ENCODE measurements at places on chromosomes 7 and 10. TPM values are rescaled to one million over a fixed set of nuclear protein-coding genes. Genes with fewer than 3 reads are reported as not detected.

The NRG3 gene
- total RNA-seq = 0.10 TPM

DNA sequence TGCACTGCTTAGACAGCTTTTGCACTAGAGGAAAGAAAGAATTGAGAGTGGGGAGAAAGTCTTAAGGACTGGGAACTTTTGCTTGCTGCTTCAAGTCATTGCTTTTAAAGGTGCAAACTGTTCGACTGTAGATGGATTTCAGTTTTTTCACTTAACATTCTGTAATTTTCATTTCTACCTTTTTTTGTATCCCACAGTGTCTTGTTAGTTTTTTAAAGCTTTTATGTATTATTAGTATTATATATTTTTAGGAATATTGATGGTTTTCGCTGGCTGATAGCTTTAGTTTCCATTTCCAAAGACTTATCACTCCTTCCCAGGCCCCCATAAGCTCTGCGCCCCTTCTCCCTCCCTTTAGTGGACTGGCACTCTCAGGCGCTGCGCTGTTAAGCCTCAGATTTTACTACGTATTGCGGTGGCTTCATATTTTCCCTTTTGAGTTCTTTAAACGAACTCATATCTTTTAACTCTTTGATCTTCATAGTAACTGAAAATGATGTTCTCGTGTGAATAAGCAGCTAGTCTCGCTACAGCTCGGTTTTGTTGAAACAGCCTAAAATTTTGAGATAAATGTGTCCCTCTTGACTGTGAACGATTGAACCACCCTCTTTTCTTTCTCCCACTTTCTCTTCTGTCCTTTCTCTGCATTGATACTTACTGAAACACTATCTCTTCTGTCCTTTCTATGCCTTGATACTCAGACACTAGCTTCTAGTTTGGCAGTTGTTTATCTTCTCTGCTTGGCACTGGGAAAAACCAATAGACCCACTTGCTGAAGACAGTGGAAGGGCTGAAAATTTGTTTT, 2.5 kb upstream of the ETV1 start:
- DNase-seq = no peak

GRCh38 chr7:49787980-49788379, 14.5 kb downstream of the VWC2 start:
- DNase-seq = no peak

- DNase-seq = no peak
These were observed 4.4 kb downstream of the RASSF4 start for GRCh38 chr10:44963772-44964633.

- no peak for DNase-seq
These were observed 38.4 kb upstream of the PLXNA4 start for GRCh38 chr7:132614428-132615318.

The PHYHIPL gene
- not detected for total RNA-seq

The RTKN2 gene
- 3.7 TPM for total RNA-seq

DNA sequence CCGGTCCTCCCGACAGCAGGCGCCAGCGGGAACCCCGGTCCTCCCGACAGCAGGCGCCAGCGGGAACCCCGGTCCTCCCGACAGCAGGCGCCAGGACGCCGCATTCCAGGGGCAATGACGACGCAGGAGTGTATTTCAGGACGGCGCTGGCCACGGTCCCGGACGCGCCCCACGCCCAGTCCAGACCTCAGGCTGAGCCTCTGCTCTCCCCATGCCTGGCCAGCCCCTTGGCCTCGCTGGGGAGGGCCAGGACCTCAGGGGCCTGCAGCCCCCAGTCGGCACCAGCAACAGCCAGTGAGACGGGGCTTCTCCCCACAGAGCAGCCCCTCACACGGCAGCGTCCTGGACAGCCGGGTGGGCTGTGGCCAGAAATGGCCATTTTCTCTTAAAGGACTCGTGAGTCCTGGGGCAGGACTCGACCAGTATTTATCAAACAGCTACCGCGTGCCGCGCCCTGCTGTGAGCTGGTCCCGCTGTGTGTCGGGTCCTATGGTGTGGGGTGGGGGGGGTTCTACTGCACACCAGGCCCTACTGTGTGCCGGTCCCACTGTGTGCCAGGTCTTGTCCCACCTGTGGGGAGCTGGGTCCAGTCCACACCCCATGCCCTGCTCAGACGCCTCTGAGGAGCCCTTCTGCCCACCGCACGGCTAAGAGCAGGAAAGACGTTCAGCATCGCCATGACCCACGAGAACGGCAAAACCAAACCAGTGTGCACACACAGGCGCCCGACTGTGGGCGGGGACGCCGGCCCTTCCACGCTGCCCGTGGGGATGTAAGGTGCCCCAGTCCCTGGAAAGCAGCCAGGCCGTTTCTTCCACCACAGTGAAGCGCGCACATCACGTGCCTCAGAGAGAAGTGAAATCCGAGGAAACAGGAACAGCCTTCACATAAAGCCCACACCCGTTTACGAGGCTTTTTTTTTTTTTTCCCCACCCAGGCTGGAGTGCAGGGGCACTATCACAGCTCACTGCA, 33.3 kb downstream of the GET4 start:
- no peak for DNase-seq

The HOXA10 gene
- not detected for total RNA-seq

DNA sequence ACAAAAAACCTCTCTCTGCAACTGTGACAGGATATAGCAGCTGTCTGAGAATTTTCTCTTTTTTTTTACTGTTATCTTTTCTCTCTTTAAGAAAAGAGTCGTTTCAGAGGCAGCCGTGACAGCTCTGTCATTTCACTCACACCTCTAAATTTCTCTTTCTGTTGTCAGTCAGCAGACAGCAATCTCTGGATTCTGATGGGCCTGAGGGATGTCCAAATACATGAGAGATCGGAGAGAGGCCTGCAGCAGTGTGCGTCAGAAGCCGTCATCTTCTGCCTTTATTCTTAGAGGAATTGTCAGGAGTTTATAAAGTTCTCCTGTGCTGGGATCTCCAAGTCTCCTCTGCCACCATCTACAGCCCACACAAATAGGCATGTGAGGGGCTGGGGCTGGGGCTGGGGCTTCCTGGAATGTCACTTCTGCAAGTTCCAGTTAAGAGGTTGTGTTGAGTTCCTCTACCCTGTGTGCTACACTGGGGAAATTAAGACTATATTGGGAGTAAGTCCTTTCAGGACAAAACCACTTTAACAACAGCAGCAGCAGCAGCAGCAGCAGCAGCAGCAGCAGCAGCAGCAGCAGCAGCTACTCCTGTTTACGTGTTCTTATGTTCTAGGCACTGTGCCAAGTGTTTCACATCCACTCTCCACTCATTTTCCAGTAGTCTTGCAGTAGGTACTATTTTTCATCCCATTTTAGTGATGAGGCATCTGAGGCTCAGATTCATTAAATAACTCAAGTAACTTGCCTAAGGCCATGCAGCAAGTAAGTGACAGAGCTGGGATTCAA, 541.3 kb downstream of the LRMDA start:
- no peak for DNase-seq

The CPXM2 gene
- not detected for total RNA-seq

The OR6V1 gene
- not detected for total RNA-seq

- DNase-seq = no peak
These were observed 13.8 kb downstream of the TAF3 start for GRCh38 chr10:7832060-7832459.

Measured in activated T-helper 1 cell treated with anti-CD3 and anti-CD28 coated beads, Interleukin-12 subunit alpha, Interleukin-12 subunit beta, Interleukin-2, Interleukin-4 antibody, amounts not matched to agents 30 ng/mL and 10 ng/mL and 1 ng/mL, durations not matched to agents 14 hours and 24 hours and 36 hours (primary cell).